Cortex of kidney (tissue), 1 donor: ENCODE measurements at places on chromosomes 3 and 15.

DNA sequence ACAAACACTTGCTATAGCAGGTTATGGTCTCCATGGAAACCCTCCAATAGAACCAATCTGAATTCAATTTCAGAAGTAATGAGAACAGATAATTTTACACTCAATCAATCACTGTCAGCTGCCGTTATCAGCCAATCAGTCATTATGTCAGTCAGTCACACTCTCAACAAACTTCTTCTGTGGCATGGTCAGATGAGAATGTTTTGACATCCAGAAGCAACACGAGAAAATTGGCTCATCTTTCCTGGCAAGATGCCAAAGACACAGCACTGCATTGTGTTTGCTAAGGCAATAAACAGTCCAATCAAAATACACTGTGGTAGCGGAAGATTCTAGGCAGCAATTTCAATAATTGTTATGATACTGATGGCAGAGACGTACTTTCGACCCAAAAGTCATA lies 190.7 kb downstream of the RORA start:
- no peak for DNase-seq

DNA sequence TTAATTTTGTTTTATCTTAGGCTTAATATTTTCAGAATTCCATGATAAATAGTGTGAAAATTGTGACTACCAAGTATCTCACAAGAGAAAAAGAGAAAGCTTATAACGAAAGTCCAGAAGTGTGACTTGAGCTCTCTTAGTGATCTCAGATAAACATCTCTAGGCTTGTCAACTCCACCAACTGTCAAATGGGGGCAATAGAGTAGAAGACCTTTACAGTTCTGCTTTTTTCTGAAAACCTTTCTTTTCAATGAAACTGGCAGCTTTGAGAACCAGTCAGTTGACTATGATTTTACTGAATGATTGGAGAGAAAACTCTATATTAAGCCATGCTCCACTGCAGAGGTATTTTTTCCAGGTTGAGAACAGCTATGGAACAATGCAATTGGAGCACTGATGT lies 119.2 kb upstream of the TP63 start:
- DNase-seq = no peak

DNA sequence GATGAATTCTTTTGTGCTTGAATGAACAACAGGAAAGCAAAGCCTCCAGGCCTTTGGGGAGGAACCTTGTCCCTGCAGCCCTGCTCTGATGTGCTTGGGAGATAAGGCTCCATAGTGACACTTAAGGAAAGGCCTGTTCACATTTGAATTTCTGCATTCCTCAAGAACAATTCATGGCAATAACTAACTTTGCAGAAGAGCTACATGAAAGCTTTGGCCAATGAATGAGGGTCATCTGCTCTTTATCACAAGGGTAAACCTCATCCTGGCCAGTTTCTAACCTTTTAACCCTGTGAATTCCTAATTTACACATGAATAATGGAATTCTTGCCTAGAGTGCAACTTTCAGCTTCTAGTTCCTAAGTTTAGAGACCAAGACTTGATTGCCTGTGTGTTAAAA lies 5.6 kb downstream of the PRTG start:
- no peak for DNase-seq

DNA sequence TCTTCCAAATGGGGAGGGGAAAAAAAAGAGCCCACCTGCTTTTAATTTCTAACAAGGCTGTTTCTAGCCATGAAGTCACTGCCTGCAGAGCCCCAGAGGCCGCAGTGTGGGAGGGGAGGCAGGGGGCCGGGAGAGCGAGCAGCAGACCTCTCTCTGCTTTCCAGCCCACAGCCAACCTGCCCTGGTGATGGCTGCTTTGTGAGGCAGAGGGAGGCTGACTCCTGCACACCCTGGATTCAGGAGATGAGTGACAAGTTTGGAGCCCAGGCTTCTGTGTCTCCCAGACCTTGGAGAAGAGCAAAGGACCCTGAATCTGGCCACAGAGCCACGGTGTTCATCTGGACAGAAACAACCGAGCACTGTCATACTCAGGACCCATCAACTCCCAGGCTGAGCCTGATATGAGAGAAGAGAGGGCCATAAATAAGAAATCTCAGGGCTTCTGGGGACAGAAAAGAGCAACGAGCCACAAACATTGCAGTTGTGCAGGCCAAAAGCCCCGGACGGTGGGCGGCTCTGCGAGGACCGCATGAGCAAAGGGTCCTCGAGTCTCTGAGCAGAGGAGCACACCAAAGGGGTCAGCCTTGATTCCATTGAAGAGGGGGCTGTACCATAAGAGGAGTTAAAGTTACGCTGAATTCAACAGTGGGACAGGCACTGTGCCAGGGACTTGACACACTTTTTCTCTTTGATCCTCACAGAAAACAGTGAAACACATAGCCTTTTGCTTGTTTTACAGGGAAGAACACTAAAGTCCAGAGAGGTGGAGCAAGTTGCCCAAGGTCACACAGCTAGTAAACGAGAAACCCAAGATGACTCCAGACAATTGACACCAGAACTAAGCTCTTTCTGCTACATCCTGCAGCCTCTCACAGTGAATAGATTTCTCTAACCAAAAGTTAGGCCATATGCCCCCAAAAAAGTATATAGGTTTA lies 97.2 kb downstream of the SEMA5B start:
- DNase-seq = no peak

GRCh38 chr3:187498211-187498724 lies 130.1 kb downstream of the RTP4 start:
- DNase-seq = no peak

DNA sequence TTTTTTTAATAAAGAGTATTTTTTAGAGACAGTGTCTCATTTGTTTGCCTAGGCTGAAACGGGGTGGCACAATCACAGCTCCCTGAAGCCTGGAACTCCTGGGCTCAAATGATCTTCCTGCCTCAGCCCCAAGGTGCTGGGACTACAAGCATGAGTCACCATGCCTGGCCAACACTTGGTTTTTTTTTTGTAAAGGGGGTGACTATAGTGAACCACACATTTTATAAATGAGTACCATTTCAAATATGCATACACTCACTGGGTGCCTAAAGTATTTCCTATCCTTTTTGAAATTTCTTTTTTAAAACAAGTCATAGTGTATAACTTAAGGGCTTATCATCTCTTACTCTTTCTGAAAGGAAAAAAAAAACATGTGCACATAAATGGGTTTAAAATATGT lies 325.2 kb upstream of the MEIS2 start:
- no peak for DNase-seq

DNA sequence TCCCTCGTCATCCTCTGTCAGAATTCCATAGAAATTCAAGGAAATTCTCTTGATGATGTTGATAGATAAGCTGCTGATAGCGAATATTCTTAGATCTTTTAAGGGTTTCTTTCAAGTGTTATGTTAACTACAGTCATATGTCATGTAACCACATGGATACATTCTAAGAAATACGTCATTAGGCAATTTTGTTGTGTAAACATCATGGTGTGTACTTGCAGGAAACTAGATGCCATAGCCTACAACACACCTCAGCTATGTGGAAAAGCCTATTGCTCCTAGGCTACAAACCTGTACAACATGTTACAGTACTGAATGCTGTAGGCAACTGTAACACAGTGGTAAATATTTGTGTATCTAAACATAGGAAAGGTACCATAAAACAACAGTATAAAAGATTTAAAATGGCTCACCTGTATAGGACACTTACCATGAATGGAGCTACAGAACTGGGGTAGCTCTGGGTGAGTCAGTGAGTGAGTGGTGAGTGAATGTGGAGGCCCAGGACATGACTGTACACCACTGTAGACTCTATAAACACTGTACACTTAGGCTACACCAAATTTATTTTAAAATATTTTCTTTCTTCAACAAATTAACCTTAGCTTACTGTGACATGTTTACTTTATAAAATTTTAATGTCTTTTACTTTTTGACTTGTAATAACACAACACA lies 34.6 kb downstream of the GLDN start:
- no peak for DNase-seq

DNA sequence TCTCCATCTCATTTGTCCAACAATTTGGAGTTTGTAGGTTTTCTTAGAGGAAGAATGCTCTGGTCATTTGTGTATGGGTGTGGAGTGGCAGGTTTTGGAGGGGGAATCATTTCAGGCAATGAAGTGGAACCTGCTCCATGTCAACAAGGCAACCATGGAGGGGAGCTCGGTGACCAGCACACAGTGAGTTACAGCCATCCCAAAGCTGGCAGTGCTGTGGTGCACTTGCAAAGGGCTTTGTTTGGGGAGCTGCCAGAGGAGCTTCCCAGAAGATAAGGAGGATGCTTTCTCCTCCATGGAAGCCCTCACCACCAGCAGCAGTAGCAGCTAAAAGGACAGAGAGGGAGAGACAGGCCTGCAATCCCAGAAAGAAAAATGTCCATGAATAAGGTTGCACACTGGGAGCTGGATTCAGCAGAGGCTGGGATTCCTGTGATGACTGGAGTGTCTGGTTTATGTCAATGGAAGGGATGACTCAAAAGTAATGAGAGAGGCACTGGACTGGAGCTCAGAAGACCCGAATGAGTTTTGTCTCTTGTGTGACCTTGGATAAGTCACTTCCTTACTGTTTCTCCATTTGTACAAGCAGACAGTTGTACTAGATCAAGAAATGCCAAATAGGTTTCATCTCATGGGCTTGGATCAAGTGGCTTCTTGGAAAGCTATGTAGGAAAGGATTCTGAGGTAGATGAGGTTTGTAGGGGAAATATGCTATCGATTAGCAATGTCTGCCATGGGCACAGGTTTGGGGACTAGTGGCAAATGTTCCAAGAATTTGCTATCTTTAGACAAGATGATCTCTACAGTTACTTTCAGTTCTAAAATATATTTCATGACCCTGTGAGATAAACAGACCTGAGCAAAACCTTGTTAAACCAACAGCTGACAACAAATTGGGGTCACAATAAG lies 27.2 kb upstream of the UBE2Q2 start:
- no peak for DNase-seq

DNA sequence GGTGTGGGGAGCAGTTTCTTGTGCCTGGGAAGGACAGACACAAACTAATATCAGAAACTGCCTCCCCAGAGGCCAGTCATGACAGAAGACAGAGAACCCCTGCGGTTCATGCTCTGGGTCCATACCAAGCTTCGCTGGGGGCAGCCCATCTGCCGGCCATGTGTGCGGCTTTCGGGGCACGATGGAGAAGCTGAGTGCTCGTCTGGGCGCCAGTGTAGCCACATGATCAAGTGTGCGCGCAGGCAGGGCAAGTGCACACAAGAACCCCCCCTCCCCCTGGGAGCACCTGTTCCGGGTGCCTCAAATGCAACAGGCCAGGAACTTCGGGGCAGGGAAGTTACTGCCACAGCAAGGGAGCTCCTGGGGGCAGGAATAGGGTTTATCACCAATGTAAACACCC lies 1.8 kb downstream of the ADAMTS17 start:
- DNase-seq = no peak

DNA sequence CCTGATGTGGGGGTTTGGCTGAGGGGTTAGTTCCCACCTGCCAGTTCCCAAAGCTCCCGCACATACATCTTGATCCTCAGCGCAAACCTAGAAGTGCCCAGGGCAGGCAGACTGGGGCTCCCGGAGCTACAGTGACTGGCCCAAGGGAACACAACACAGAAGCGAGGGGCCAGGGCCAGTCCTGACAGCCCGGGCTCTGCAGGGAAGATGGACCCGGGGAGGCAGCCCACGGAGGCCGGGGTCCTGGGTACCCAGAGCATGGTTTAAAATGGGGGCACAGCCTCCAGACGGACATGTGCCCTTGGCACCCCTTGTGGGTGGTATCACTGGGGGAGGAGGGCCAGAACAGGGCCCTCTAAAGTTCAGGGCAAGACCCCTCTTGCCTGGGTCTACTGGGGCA lies 5.1 kb downstream of the CPN2 start:
- no peak for DNase-seq

DNA sequence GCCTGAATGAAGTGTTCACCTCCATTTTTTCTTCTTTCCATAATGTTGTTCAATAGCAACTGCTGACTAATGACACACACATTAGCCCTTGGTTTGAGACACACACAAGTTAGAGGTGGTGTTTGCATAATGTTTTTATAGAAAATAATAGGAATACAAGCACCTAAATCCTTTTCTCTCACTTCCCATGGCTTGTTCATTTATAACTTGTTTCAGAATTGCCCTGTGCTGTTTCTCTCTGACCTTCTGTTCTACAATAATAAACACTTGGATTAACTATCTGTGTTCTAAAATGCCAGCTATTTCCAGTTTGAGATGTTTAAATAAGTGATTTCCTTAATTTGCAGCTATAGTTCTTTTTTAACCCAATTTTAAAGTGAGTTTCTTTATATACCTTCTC lies 525.1 kb upstream of the ROBO2 start:
- DNase-seq = no peak

- DNase-seq = no peak
Measured at GRCh38 chr3:25143356-25144025, 284.6 kb upstream of the RARB start.

DNA sequence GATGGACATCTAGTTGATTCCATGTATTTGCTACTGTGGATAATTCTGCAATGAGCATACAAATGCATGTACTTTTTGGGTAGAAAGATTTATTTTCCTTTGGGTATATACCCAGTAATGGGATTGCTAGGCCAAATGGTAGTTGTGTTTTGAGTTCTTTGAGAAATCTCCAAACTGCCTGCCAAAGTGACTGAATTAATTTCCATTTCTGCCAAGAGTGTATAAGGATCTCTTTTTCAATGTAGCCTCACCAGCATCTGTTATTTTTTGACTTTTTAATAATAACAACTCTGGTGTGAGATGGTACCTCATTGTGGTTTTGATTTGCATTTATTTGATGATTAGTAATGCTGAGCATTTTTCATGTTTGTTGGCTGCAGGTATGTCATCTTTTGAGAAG lies 435.0 kb upstream of the CBLB start:
- DNase-seq = no peak

- no peak for DNase-seq
Measured at GRCh38 chr15:97520689-97521088, 439.8 kb upstream of the ARRDC4 start.

GRCh38 chr3:70392227-70392626 lies 79.8 kb upstream of the MDFIC2 start:
- no peak for DNase-seq
